ENCODE measurements at places on chromosomes 16 and 17.

GRCh38 chr16:25916037-25916436, 224.3 kb downstream of the HS3ST4 start:
- no peak for DNase-seq

GRCh38 chr17:77128896-77129567, 11.7 kb upstream of the SEC14L1 start:
- DNase-seq, result no peak

- DNase-seq, result no peak
These were observed 2.3 kb upstream of the CBX8 start for GRCh38 chr17:79799174-79799537.

DNA sequence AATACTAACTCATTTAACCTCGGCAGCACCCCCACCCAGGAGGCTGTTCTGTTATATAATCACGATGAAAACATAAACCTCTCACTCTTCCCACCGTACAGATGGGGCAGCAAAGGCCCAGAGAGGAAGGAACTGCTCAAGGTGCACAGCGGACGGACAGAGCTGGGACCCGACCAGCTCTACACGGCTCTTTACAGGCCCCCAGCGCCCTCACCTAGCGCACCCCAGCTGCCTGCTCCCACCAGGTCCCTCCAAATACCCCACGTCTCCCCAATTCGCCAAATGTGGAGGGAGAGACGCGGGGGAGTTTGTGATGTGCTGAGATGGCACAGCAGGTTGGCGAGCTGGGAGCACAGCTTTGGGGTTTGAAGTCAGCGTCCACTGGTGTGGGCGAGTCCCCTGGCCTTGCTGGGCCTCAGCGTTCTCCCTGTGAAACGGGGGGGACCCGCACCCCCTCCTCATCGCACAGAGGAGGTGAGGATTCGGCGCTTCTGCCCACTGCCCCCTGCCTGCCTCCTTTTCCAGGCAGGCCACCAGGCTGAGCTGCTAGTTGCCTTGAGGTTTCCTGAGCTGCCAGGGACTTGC, 54.1 kb downstream of the CBFA2T3 start:
- DNase-seq, result no peak

- DNase-seq, result no peak
These were observed 4.2 kb downstream of the GIT1 start for GRCh38 chr17:29585080-29585751.

- DNase-seq, result no peak
These were observed 104.0 kb downstream of the TMEM132E start for GRCh38 chr17:34683390-34683789.

DNA sequence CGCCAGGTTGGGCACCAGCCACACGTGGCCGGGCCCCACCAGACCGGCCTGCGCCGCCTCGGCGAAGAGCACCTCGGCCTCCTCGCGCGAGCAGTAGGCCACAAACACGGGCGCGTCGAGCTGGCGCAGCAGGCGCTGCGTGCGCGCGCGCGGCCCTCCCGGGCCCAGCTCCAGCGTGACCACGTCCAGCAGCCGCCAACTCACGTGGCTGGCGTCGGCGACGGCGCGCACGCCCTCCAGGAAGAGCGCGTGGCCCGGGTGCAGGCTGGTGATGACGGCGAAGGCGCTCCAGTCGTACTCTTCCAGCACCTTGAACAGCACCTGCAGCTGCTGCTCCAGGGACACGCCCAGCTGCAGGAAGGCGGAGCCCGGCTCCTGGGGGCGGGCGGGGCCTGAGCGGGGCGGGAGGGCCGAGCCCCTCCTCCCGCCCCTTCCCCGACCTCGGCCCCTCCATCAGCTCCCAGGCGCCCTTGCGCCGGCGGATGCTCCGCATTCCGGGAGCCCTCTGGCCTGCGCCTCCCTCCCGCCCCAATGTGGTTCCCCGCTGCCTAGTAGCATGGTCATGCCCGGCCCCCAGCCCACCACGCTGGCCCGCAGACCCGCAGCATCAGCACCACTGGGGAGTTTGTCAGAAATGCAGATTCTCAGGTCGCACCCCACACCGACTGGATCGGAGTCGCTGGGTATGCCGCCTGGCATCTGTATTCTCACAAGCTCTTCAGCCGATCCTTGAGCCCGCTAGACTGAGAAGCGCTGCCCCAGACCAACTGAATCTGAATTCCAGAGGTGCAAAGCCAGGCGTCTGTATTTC, 7.2 kb downstream of the GRIN2C start:
- DNase-seq, result peak; percentile 91

- DNase-seq, result no peak
These were observed 10.3 kb upstream of the RPL38 start for GRCh38 chr17:74192950-74193781.

DNA sequence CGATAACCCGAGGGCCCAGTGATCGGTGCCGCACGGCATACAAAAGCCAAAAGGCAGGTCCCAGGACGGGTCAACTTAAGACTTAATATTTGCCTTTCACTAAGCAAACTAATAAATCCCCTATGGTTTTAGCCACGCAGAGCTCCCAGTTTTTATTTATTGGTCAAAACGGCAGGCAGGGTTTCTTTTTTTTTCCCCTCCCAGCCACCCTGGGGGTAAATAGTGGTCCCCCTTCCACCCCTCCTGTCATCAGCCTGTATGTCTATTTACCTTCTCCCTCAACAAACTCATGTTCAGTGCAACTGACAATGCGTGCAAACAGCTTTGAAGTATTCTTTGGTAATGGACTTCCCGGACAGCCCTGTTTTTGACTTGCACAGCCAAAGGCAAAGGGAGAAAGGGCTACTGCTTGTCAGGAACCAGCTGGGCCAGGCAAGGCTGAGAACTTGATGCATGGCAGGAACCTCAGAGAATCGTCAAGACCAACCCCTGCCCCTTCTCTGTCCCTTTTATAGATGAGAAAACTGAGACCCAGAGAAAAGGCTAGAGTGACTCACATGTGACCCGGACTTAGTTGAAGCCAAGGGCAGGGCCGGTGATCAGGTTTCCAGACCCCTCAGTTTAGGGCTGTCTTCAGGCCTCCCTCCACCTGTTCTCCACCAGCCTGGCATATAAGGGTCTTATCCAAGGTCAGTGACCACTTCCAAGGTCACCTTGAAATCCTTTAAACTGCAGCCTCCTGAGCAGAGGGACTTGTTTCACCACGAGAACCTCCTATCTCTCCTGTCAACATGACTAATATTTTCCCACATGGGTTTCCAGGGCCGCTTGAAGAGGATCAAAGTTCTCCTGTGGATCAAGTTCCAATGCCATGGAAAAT, 279.0 kb downstream of the SOX9 start:
- DNase-seq, result no peak

DNA sequence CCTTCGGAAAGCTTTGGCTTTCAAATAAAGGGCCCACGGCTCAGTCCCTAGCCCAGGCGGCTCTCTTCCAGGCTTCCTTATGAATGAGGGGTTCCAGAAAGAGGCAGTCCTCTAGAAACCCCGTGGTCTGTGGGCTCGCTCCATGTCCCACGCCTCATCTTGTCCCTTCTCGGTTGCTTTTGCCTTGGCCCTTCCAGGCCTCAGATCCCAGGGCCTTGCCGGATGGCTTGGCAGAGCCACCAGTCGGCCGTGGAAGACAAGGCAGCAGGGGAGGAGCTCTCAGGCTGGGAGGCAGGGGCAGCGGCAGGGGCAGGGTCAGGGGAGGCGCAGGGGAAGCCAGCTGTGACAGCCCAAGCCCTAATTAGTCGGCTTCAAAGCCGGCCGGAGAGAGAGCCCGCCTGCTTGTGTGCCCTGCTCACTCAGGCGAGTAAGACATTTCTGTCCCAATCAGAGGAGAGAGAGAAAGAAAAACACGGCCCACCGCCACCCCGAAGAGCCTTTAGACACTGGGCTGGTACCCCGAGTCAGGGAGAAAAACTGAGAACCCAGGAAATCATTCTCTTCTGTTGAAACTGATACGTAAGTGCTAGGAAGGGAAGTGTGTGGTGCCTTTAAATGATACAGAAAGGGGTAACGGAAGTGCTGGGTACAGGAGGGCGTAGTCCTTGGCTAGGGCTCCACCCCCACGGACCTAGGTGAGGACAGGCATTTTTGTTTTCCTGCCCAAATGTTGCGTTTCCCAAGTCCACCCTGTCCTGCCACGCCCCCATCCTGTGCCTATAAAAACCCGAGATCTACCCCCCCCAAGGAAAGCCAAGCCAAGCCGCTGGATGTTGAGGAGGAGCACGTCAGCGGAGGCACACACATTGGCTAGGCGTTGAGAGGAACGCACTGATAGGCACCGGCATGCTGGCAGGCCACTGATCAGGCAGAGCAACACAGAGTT, 27.8 kb upstream of the MEIOC start:
- DNase-seq, result no peak

DNA sequence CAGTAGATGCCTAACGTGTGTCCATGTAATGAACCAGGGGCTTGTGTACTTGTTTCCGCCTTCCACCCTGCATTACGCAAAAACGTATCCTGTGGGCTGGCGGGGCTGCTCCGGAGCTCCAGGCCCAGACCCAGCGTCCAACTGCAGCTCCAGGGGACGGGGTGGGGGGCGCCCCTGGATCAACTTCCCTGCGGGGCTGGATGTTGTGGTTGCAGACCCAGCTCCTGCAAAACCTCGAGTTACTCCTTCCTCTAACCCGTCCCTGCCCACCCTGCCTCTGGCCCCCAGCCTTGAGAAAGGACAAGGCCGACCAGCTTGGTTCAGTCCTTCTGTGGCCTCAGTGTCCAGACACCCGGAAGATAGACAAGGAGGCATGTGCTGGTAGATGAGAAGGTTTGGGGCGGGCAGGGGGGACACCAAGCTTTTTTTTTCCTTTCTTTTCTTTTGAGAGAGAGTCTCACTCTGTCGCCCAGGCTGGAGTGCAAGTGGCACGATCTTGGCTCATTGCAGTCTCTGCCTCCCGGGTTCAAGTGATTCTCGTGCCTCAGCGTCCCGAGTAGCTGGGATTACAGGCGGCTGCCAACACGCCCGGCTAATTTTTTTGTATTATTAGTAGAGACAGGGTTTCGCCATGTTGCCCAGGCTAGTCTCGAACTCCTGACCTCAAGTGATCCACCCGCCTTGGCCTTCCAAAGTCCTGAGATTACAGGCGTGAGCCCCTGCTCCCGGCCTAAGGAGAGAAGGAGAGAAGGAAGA, 731 bp upstream of the EXOC7 start:
- no peak for DNase-seq

- DNase-seq, result no peak
These were observed 46.5 kb downstream of the CNOT1 start for GRCh38 chr16:58582971-58583765.

GRCh38 chr17:6455321-6455705, 11.1 kb downstream of the PIMREG start:
- DNase-seq, result peak; percentile 61

GRCh38 chr17:70552230-70552981, 383.1 kb downstream of the KCNJ2 start:
- DNase-seq, result peak; percentile 7

DNA sequence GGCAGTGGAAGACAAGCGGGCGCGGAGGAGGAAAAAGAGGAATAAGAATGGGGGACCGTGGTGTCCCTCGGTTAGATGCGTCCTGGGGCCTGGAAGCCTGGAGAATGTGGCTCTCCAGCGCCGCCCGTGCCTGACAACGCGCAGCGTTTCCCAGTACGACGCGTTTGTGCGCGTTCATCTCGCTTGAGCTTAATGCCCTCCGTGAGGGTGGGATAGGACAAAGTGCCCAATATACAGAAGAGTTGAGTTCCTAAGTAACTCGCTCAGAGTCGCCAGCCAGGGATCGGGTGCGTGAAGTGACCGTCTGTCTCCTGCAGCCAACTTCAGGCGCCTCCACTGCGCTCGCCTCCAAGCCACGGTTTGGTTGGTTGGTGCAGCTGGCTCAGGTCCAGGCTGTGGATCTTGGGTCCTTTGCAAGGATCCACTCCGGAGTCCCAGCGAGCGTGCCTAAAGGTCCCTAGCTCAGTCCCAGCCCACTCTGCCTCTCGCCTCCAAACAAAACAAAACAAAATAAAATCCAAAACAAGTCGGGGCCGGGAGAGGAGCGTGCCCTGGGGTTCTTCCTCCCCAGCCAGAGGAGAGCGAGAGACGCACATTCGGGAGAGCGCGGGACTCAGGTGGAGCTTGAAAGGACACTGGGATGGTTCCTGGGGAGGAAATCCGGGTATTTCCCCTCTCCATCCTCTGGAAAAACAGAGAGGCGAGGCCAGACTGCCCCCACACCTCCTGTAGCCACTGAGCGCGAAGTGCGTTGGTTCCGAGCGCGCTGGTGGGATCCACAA, 974 bp downstream of the GALR2 start:
- no peak for DNase-seq

DNA sequence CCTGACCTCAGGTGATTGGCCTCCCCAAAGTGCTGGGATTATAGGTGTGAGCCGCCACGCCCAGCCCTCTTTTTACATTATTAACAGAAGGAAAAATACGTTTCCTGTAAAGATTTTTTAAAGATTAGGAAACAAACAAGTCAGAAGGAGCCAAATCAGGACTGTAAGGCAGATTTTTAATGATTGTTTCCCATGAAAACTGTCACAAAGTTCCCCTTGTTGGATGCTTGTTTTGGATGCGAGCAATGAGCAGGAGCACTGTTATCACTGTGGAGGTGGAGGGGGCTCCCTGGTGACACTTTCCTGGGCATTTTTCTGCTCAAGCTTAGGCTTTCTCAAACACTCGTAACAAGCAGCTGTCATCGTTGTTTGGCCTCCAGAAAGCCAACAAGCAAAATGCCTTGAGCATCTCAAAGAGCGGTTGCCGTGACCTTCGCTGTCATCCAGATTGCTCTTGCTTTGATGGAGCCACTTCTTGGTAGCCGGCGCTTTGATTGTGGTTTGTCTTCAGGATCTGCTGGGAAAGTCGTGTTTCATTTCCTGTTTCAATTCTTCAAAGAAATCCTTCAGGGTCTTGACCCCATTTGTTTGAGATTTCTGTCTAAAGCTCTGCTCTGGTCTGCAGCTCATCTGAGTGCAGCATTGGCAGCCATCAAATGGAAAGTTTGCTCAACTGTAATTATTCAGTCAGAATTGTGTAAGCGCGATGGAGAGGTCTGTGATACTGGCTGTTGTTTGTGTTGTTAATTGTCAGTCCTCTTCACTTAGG, 128.7 kb downstream of the RPTOR start:
- no peak for DNase-seq

DNA sequence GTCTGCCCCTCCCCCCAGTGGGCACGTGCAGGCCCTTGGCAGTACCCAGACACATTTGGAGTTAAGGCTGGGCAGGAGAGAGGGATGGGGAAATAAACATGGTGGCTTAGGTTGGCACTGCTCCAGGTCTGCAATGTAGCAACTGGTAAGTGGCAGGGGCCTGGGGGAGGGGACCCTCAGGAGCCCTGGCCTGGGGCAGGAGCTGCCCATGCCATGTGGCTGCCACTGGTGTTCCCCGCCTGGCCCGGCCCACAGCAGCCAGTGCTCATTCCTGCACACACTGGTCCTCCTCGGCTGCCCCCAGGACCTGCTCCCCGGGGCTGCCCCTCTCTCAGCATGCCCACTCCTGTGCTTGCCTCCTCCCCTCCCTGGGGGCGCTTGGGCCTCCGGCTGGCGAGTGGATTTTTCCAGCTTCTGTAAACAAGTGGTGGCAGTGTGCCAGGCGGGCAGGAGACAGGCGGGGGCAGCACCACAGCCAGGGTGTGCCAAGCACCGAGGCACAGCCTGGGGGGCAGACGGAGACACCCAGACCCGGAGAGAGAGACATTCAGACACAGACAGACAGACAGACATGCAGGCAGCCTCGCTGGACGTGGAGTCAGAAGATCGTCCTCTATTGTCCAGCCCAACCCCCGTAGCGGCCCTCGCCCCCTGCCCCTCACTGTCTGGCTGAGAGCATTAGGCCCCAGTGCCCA, 9.4 kb downstream of the THRA start:
- DNase-seq, result no peak

GRCh38 chr17:52025236-52025635, 133.3 kb downstream of the CA10 start:
- DNase-seq, result no peak
